ENCODE measurements at places on chromosomes 4 and X.
A peak's percentile ranks its signal among the peaks of the same experiment; 100 is the strongest.

GRCh38 chr4:14681330-14681729, 321.0 kb upstream of the CPEB2 start:
- DNase-seq, result no peak

DNA sequence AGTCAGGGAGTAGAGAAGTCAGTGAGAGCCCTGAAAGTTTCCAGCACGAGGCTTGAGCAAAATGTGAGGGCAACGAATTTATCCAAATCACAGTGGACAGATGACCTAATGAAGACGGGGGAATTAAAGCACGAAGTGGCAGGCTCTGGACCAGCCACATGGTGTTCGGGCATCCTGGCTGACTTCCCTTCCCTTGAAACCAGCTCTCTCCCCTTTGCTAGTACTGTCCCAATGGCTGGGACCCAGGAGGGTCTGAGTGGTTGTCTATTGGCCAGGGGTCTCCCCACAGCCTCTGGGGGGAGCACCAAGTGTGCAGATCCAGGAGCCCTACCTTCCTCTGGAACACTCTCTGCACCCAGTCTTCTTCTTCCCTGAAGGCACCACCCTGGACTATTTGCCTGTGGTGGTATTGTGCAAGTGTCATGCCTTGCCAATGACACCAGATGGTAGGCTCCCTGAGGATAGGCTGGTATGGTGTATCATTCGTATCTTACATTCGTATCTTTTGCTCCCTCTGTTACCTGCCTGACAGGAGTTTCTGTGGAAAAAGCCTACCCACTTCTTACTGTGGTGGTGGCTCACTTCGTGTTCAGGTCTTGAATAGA, 2.1 kb downstream of the APLN start:
- DNase-seq, result no peak

DNA sequence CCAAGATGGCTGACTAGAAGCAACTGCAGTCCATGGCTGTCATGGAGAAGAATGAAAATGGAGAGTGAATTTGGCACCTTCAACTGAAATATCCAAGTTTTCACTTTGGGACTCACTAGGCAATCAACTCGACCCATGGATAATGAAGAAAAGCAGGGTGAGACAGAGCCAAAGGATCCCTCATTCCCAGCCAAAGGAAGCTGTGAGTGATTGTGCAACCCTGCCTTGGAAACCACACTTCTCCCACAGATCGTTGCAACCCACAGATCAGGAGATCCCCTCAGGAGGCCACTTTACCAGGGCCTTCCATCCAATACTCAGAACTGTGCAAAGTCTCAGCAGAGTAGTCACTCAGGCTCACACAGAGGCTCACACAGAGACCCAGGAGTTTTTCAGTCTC, 4.5 kb downstream of the CFAP299 start:
- no peak for DNase-seq

GRCh38 chr4:11544211-11544610, 115.5 kb upstream of the HS3ST1 start:
- DNase-seq, result no peak

GRCh38 chrX:68703369-68703768, 55.9 kb downstream of the STARD8 start:
- DNase-seq, result no peak

DNA sequence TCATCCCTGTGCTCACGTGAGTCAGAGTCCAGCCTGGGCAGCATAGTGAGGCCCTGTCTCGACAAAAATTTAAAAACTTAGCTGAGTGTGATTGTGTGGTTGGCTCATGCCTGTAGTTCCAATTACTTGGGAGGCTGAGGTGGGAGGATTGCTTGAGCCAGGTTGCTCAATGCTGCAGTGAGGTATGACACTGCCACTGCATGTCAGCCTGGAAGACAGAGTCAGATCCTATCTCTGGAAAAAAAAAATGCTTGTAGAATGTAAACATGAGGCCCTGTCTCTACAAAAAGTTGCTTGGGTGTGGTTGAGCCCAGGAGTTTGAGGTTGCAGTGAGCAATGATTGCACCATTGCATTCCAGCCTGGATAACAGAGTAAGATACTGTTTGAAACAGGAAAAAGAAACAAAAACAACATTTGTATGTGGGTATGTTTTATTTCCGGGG, 11.3 kb upstream of the YTHDC1 start:
- peak; percentile 29 for DNase-seq

- no peak for DNase-seq
Measured at GRCh38 chr4:180100433-180101344, 2142.5 kb upstream of the TENM3 start.

DNA sequence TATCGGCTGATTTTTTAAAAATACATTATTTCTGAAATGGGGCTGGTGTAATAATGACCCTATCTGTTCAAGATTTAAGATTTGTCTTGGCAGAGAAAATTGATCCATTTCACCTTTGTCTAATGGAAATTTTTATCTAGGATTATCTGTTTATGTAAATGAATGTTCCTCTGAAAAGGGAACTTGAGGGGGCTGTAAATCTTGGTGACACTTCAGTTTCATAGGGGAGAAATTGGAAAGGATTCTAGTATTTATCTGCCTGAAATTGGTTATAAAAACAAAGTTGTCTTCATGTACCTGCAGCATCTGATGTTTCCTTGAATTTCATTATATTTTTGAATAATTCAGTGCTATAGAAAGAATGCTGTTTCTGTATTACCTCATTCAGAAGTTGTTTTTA, 48.4 kb upstream of the PAQR3 start:
- DNase-seq, result no peak

GRCh38 chrX:119226446-119226845, 9.6 kb upstream of the PGRMC1 start:
- DNase-seq, result no peak

DNA sequence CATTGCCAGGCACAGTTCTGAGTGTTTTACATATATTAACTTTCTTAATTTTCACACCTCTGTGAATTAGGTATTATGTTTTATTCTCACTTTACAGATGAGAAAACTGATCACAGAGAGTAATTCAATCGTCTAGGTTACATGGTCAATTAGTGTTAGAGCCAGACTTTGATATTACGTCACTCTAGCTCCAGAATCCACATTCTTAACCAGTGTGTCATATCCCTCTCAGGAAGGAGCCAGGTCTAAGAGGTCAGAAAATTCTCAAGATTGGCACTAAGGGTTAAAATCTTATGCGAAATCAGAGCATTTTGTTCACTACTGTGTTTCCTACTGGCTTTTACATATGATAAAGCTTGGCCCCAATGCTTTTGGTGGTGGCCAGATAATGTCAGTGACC, 7.4 kb downstream of the DMP1 start:
- peak; percentile 75 for DNase-seq

- DNase-seq, result no peak
Measured at GRCh38 chrX:95071052-95071451, 1397.0 kb downstream of the FAM133A start.

- peak; percentile 35 for DNase-seq
Measured at GRCh38 chr4:139902321-139903320, 237.0 kb downstream of the MGST2 start.

DNA sequence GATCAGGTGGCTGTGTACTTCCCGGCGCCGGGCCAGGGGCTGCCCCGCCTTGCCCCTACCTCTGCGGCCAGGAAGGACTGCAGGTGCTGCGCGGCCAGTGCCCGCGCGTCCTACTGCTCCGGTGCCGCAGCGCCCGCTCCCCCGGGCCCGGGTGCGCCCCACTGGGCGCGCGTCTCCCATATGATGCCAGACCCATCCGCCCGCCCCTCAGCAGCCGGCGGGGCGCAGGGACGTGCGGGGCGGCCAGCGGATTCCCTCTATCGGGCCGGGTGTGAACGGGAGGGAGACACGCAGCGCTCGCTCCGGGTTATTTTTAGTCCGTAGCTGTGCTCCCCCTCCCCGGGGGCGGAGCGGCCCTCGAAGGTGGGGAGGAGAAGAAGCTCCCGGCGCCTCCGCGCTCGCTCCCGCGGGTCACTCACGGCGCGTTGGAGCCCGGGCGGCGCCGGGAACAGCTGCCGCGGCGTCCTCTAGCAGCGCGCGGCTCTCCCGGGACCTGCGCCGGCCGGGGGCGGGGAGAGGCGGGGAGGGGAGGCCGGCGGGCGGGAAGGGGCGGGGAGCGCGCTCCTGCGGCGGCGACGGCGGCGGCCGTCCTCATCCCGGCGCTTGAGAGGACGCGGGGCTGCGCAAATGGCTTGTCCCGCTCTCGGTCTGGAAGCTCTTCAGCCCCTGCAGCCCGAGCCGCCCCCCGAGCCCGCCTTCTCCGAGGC, 103.6 kb downstream of the UCHL1 start:
- peak; percentile 86 for DNase-seq

- DNase-seq, result no peak
Measured at GRCh38 chr4:3530663-3531254, 1.5 kb downstream of the LRPAP1 start.

- no peak for DNase-seq
Measured at GRCh38 chr4:55253948-55254593, 92.0 kb upstream of the SRD5A3 start.

- DNase-seq, result no peak
Measured at GRCh38 chrX:70720721-70721120, 187.8 kb downstream of the TEX11 start.

- DNase-seq, result no peak
Measured at GRCh38 chr4:173174594-173175012, 6.0 kb downstream of the GALNT7 start.
